Activated naive CD8-positive, alpha-beta T cell treated with anti-CD3 and anti-CD28 coated beads, Interleukin-2, amount 10 ng/mL, durations not matched to agents 7 days and 5 days (primary cell): ENCODE measurements at places on chromosomes 2 and 18.

DNA sequence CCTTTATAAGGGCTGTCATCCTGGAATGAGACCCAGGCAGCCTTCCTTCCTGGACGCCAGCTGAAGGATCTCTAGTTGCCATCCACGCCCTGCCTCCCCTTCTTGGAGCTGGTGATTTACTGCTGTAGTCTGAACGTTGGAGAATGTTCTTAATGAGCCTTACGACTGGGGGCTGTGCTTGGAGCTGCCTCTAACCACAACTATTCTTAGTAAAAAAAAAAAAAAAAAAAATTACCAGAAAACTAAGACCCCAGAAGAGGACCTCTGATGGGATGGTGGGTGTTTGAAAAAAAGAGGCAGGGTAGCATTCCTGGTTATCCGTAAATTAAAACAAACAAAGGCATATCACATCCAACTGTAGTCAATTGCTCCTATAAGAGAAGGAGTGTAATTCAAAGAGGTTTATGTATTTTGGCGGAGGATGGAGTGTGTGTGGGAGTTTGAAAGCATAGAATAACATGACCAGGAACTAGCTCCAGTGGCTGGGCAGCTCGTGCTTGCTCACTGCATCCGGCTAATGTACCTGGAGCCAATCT, 105.4 kb downstream of the QPCT start:
- no peak overlapping the region for H3K4me3 ChIP-seq
- H3K36me3 ChIP-seq: peaks cover 6% of the 10 kb centered on the region
- no peak overlapping the region for H3K27ac ChIP-seq
- peaks cover 12% of the 10 kb centered on the region for H3K4me1 ChIP-seq

DNA sequence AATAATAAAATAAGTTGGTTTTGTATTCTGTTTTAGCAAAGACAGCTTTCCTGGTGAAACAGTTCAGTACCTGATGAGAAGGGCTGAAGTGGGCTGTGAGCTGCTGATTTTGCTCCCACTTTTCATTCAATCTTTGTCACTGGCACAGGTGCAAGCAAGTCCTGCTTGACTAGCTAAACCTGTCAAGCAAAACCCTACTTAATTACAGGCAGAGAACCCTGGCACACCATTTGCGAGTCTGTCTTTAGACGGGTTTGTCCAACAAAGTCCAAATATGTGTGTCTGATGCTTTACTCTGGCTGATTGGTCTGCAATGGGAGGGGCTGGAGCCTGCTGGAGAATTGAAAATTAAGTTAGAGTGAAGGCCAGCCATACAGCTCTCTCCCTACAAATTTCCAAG, 267.2 kb downstream of the EPHA4 start:
- no peaks in the 10 kb centered on the region for H3K27me3 ChIP-seq
- no peak overlapping the region for H3K4me3 ChIP-seq
- no peak overlapping the region for H3K27ac ChIP-seq
- no peaks in the 10 kb centered on the region for H3K4me1 ChIP-seq

- no peaks in the 10 kb centered on the region for H3K36me3 ChIP-seq
- peaks cover 1% of the 10 kb centered on the region for H3K4me1 ChIP-seq
- peak within 1 kb of the TSS; percentile 58 for H3K4me3 ChIP-seq
- peak; percentile 46 for DNase-seq
- peaks cover 46% of the 10 kb centered on the region for H3K27me3 ChIP-seq
These were observed at the start of gene MATN3 for GRCh38 chr2:20012282-20013125. TSS of gene MATN3 (minus strand) at chr2:20012668. CDS start at chr2:20012631, 37 bp downstream.

GRCh38 chr2:128488434-128488833, 169.8 kb upstream of the HS6ST1 start:
- H3K27me3 ChIP-seq: peaks cover 13% of the 10 kb centered on the region
- DNase-seq: no peak
- H3K4me1 ChIP-seq: no peaks in the 10 kb centered on the region
- H3K36me3 ChIP-seq: no peaks in the 10 kb centered on the region
- H3K4me3 ChIP-seq: no peak overlapping the region
- H3K27ac ChIP-seq: no peak overlapping the region

DNA sequence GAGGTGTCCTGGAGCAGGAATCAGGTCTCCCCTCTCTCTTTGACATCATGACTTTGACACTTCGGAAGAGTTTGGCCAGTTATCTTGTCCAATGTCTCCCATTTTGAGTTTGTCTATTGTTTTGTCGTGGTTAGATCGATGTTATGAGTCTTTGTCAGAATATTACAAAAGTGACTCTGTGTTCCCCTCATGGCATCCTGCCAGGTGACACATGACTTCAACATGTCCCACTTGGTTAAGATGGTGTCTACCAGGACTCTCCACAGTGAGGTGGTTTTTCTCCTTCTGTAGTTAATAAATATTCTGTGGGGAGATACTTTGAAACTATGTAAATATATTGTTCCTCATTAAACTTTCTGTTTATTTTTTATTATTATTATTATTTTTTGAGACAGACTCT, 76.6 kb upstream of the BZW1 start:
- H3K27ac ChIP-seq: no peak overlapping the region
- peaks cover 9% of the 10 kb centered on the region for H3K4me1 ChIP-seq
- DNase-seq: no peak
- no peak overlapping the region for H3K4me3 ChIP-seq
- no peaks in the 10 kb centered on the region for H3K36me3 ChIP-seq

DNA sequence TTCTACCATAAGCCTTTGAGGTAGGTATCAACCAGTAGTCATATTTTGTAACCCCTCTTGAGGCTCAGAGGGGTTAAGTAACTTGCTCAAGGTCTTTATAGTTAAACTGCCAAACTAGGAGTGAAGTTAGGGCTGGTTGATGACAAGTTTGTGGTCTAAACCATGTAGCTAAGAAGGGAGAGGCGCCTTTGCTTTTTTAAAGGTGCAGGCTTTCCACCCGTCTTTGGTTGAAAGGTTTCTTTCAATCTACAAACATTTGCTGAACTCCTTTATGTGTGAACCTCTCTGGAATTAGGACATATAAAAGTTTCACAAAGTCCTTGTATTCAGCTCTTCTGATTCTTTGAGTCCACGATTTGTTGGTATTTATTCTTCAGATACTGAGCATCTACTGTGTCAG, 2.4 kb upstream of the MTA3 start:
- no peak for DNase-seq
- peak overlapping the region; percentile 38 for H3K4me3 ChIP-seq
- no peak overlapping the region for H3K27ac ChIP-seq
- no peaks in the 10 kb centered on the region for H3K27me3 ChIP-seq
- H3K4me1 ChIP-seq: peaks cover 23% of the 10 kb centered on the region

GRCh38 chr2:11065833-11066485, 89.3 kb upstream of the SLC66A3 start:
- H3K4me1 ChIP-seq: no peaks in the 10 kb centered on the region
- no peak overlapping the region for H3K4me3 ChIP-seq
- DNase-seq: no peak
- H3K36me3 ChIP-seq: no peaks in the 10 kb centered on the region
- H3K27ac ChIP-seq: no peak overlapping the region

DNA sequence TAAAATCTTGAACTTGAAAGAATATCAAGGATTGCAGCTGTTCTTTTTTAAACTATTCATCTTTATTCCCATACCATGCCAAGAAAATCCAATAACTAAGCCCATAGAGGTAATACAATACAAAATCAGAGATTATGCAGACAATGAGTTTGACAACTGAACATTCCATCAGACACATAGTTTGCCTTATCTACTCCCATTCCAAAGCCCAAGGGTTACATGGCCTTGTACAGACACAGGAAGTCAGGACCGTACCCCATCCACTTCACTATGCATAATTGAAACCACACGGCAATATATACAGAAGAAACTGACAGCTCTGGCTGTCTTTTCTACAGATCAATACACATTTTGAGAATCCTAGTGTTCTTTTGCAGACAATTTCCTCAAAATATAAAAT, 181.3 kb downstream of the TMX3 start:
- no peaks in the 10 kb centered on the region for H3K27me3 ChIP-seq
- H3K27ac ChIP-seq: no peak overlapping the region
- H3K36me3 ChIP-seq: no peaks in the 10 kb centered on the region
- H3K4me3 ChIP-seq: no peak overlapping the region

DNA sequence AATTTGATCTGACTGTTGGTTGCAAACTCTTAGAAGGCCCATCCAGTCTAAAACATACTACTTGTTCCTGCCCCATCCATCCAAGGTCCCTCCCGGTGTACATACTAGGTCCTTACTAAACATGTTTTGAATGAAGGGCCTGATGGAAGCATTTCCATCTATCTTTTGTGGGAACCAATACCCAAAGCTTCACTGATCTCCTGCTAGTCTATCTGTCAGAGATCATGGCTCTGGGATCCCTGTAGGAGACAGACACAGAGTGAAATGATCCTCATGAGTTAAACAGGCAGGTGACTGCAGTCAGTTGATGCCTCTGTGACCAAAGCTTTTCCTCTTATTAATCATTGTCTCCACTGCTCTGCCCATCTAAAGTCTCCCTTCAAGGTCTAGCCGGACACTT, 115.0 kb downstream of the ST6GAL2 start:
- H3K4me3 ChIP-seq: no peak overlapping the region
- H3K27ac ChIP-seq: no peak overlapping the region
- no peaks in the 10 kb centered on the region for H3K4me1 ChIP-seq
- H3K27me3 ChIP-seq: peaks cover 2% of the 10 kb centered on the region

- no peak overlapping the region for H3K27ac ChIP-seq
- no peak overlapping the region for H3K4me3 ChIP-seq
- no peaks in the 10 kb centered on the region for H3K36me3 ChIP-seq
- peaks cover 1% of the 10 kb centered on the region for H3K4me1 ChIP-seq
- H3K27me3 ChIP-seq: peaks cover 15% of the 10 kb centered on the region
These were observed 4.0 kb downstream of the NT5DC4 start for GRCh38 chr2:112724591-112725525.

GRCh38 chr18:45806226-45806625, 19.2 kb upstream of the SIGLEC15 start:
- no peak for DNase-seq
- peaks cover 17% of the 10 kb centered on the region for H3K36me3 ChIP-seq
- peaks cover 18% of the 10 kb centered on the region for H3K4me1 ChIP-seq
- H3K27ac ChIP-seq: no peak overlapping the region

DNA sequence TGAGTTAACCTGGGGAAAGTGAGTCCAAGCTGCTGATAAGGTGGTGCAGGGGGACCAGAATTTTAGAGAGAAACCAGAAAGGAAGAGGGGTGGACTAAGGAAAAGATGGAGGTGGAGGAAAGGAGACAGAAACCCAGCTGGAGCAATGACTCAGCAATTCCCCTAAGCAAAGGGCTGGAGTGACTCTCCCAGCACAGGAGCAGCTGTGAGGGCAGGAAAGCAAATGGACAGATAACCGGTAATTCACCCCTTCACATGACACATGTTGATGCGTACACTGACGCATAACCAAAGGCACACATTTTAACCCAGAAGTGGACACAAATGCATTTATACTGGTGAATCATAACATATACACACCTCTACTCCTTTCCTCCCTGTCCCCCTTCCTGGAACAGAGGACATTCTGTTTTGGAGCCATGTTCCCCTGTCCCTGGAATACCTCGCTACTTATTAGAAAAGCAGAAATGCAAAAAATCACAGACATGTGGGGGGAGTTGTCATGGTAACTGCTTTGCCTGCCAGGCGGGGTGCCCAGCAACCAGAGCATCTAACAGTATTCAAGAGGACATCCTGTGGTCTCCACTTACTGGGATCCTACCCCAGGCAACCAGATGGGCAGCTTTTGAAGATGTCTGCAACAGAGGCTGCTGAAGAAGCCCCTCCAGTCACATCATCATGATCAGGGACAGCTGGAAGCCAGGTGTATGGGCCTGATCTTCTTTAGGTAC, 4.7 kb downstream of the CDK5R2 start:
- H3K4me1 ChIP-seq: peaks cover 3% of the 10 kb centered on the region
- H3K36me3 ChIP-seq: no peaks in the 10 kb centered on the region
- no peak for DNase-seq
- no peak overlapping the region for H3K4me3 ChIP-seq
- peaks cover 75% of the 10 kb centered on the region for H3K27me3 ChIP-seq
- H3K27ac ChIP-seq: no peak overlapping the region

- DNase-seq: no peak
- no peak overlapping the region for H3K27ac ChIP-seq
- H3K27me3 ChIP-seq: peaks cover 7% of the 10 kb centered on the region
- no peaks in the 10 kb centered on the region for H3K36me3 ChIP-seq
These were observed 61.9 kb upstream of the BZW1 start for GRCh38 chr2:200749631-200750322.

GRCh38 chr2:237858294-237859081, 935 bp upstream of the RAMP1 start:
- no peak overlapping the region for H3K27ac ChIP-seq
- no peaks in the 10 kb centered on the region for H3K36me3 ChIP-seq
- peaks cover 7% of the 10 kb centered on the region for H3K4me1 ChIP-seq
- DNase-seq: no peak
- peaks cover 60% of the 10 kb centered on the region for H3K27me3 ChIP-seq

DNA sequence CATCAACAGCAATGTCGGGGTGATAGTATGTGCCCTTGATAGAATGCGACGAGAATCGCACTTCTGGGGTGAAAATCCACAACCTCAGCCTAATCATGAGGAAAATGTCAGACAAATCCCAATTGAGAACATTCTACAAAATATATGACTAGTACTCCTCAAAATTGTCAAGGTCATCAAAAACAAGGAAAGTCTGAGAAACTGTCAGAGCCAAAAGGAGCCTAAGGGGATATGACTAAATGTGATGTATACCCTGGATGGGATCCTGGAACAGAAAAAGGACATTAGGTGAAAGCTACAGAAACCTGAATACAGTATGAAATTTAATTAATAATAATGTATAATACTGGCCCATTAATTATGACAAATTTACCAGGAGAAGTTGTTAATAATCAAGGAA, 7.6 kb upstream of the CACNB4 start:
- peaks cover 17% of the 10 kb centered on the region for H3K27me3 ChIP-seq
- H3K4me3 ChIP-seq: no peak overlapping the region
- no peaks in the 10 kb centered on the region for H3K4me1 ChIP-seq
- no peak overlapping the region for H3K27ac ChIP-seq

GRCh38 chr2:60497500-60497899, 56.0 kb downstream of the BCL11A start:
- H3K27me3 ChIP-seq: peaks cover 12% of the 10 kb centered on the region
- DNase-seq: no peak
- no peak overlapping the region for H3K27ac ChIP-seq
- no peak overlapping the region for H3K4me3 ChIP-seq

DNA sequence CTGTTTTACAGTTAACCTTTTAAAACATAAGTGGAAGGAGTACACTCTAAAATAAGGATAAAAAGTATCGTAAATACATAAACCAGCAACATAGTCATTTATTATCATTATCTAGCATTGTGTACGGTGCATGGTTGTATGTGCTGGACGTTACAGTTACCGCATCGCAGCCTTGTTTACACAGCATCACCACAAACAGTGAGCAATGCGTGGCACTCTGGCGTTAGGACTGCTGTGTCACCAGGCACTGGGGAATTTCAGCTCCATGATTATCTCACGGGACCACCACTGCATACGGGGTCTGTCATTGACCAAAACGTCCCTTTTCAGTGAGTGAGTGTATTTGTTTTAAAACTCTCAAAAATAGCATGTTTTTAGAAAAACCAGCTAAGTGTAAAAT, 103.0 kb upstream of the SNTG2 start:
- DNase-seq: no peak
- H3K4me3 ChIP-seq: no peak overlapping the region
- no peak overlapping the region for H3K27ac ChIP-seq
- peaks cover 10% of the 10 kb centered on the region for H3K27me3 ChIP-seq
- no peaks in the 10 kb centered on the region for H3K36me3 ChIP-seq
- no peaks in the 10 kb centered on the region for H3K4me1 ChIP-seq

GRCh38 chr18:26425148-26425531, 123.2 kb downstream of the KCTD1 start:
- no peak overlapping the region for H3K27ac ChIP-seq
- H3K27me3 ChIP-seq: no peaks in the 10 kb centered on the region
- H3K4me1 ChIP-seq: peaks cover 1% of the 10 kb centered on the region
- no peaks in the 10 kb centered on the region for H3K36me3 ChIP-seq
- no peak overlapping the region for H3K4me3 ChIP-seq
